Activated T-helper 1 cell treated with anti-CD3 and anti-CD28 coated beads, Interleukin-12 subunit alpha, Interleukin-12 subunit beta, Interleukin-2, Interleukin-4 antibody, amounts not matched to agents 30 ng/mL and 10 ng/mL and 1 ng/mL, durations not matched to agents 14 hours and 24 hours and 36 hours (primary cell): ENCODE measurements at places on chromosomes 16 and 17. TPM values are rescaled to one million over a fixed set of nuclear protein-coding genes. Genes with fewer than 3 reads are reported as not detected.

DNA sequence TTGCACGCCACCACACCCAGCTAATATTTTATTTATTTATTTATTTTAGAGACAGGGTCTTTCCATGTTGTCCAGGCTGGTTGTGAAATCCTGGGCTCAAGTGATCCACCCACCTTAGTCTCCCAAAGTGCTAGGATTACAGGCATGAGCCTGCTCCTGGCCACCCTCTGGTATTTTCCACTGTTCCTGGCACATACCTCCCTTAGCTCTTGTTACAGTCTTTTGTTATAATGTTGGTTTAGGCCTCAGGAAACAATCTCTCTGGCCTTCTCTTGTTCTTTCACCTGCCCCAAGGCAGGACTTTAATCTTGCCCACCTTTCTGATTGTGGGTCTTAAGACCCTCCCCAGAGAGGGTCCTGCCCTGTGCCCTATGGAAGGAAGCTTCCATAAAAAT is 3.6 kb upstream of the CYTH1 start:
- no peak for DNase-seq

DNA sequence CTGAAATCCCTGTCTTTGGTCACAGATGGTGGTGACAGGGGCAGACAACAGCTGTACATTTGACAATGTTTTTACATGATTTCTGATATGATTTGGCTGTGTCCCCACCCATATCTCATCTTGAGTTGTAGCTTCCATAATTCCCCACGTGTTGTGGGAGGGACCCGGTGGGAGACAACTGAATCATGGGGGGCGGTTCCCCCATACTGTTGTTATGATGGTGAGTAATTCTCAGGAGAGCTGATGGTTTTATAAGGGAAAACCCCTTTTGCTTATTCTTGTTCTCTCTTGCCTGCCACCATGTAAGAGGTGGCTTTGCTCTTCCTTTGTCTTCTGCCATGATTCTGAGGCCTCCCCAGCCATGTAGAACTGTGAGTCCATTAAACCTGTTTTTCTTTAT is 353.9 kb downstream of the CPPED1 start:
- no peak for DNase-seq

GRCh38 chr16:71917900-71918299 is 22.6 kb downstream of the IST1 start:
- DNase-seq, result no peak

DNA sequence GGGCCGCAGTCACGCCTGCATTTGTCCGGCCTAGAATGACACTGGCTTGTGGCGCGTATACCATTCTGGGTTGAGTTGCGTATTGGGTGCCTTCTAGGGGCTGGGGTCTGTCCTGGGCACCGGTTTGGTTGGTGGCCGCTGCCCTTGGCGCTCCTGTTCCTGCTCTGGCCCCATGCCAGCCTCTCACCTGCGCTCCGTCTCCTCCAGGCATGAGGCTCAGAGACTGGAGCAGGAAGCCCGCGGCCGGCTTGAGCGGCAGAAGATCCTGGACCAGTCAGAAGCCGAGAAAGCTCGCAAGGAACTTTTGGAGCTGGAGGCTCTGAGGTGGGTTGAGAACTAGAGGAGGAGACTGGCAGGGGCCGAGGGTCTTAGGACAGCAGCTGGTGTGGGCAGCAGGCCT is 17.4 kb downstream of the CDIPT start:
- DNase-seq, result no peak

GRCh38 chr17:48804936-48805411 is 12.1 kb downstream of the TTLL6 start:
- peak; percentile 54 for DNase-seq

GRCh38 chr16:50626868-50627267 is 54.2 kb downstream of the SNX20 start:
- no peak for DNase-seq

DNA sequence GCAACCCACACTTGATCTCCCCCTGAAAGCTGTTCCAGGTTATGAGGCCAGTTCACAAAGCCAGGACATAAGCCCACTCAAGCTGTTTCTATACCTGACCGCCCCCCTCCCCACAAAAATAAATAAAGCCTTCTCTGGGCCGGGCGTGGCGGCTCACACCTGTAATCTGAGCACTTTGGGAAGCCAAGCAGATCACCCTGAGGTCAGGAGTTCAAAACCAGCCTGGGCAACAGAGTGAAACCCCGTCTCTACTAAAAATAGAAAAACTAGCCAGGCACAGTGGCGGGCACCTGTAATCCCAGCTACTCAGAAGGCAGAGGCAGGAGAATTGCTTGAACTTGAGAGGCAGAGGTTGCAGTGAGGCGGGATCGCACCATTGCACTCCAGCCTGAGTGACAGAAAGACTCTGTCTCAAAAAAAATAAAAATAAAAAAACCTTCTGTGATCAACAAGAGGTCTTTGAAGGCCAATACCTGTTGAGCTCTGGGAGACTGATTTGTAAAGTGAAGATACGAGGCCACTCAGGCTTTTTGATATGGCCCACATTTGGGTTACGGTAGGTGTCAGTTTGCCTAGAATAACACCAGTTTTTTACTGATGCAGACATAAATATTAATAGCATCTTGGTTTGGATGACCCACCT is 2.2 kb downstream of the KDM8 start:
- DNase-seq, result no peak

DNA sequence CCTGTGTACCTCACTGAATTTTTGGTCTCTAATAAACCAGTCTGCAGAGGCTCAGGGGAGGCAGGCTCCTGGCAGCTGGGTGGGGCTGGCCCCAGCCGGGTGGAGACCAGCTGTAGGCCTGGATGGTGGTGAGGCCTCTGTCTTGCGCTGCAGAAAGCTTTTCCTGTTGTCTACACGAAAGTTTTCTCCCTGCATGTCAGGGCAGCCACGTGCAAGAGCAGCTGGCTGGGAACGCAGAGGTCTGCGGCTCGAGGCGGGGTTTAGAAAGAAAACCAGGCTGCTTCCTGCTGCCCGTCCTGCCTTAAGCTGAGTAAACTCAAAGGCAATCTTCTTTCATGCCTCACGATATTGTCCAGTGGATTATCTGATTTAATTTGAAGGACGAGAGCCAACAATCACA is 2.4 kb downstream of the SERPINF1 start:
- DNase-seq, result peak; percentile 74

- no peak for DNase-seq
These were observed 13.5 kb upstream of the PRKAR1A start for GRCh38 chr17:68498479-68499326.

DNA sequence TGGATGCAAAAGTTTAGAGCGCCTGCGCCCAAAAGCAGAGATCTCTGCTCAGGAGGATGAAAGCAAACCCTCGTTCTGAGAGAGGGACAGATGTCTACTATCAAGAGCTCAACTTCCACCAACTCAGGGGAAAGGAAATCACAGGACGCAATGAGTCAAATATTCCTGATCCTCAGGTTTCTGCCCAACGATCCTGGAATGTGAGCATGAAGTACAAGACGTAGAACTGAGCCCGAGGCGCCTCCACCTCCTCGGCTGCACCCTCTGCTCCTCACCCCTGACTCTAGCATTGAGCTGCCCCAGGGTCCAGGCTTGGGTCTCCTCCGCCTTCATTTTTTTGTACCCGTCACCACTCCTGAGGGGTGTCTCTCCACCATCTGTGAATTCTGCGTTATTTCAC is 15.4 kb downstream of the IFT140 start:
- DNase-seq, result no peak

- no peak for DNase-seq
These were observed 501.2 kb upstream of the EEF2KMT start for GRCh38 chr16:5598793-5599192.

GRCh38 chr17:64262198-64262999 is 661 bp downstream of the TEX2 start:
- peak; percentile 57 for DNase-seq

GRCh38 chr17:48558057-48558830 is 13.3 kb upstream of the HOXB2 start:
- no peak for DNase-seq

DNA sequence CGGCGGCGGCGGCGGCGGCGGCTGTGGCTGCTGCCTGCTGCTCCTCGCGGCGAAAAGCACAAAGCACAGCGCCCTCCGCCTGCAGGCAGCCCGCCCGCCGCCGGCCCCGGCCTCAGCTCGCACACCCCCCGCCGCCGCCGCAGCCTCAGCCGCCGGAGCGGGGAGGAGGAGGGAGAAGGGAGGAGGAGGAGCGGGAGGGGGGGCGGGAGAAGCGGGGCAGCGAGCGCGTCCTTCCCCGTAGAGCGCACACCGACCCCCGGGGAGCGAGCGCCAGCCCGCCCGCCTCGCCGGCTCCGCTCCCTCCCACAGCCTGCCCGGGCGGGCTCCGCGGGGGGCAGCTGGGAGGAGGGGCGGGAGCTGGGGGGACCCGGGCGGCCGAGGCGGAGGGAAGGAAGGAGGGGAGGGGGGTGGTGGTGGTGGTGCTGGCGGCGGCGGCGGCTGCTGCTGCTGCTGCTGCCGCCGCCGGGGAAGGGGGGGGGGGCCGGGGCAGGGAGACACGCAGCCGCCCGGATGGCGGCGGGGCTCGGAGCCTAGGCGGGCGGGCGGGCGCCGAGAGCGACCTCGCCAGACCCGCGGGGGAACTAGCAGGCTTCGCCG is at the start of gene UBTF:
TSS of gene UBTF (minus strand) at position 60 of the 597 bp plus-strand sequence. CDS start 1,446 bp downstream, outside the sequence.
- peak; percentile 60 for DNase-seq

The GAST gene
- not detected in 2 replicates for total RNA-seq

The G6PC3 gene
- total RNA-seq, result 33.5 and 34.9 TPM in 2 replicates

The TEDC2 gene
- total RNA-seq, result 41.0 and 43.9 TPM in 2 replicates
